SK-N-MC (cell line): ENCODE measurements at places on chromosomes 2 and 18.

GRCh38 chr2:2266699-2267449, 64.2 kb downstream of the MYT1L start:
- no peak for DNase-seq

DNA sequence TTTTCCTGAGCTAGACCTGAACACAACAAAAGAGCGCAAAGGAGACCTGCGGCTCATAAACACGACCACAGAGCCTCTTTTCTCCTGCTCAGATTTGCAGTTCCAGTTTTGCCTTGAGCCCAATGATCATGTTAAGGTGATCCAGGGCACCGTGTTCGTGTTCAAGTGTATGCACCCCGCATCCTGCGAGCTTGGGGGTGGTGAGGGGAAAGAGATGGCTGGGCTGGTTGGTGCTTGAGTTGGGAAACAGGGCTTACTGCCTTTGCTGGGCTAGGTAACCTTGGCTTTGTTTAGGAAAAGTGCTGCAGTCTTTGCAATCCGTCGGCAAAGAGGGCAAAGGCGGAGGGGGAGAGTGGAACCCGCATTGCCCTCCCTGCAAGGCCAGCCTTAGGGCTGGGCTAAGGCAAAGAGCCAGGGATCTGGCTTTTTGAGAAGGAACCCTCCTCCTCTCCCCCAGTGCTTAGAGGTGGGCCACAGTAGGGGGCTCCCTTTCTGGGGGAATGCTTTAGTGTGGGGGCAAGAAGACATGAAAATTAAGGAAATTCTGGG, 1.3 kb downstream of the HOXD10 start:
- DNase-seq, result no peak

- DNase-seq, result no peak
Observed at GRCh38 chr2:57809230-57809629, 237.4 kb upstream of the VRK2 start.

DNA sequence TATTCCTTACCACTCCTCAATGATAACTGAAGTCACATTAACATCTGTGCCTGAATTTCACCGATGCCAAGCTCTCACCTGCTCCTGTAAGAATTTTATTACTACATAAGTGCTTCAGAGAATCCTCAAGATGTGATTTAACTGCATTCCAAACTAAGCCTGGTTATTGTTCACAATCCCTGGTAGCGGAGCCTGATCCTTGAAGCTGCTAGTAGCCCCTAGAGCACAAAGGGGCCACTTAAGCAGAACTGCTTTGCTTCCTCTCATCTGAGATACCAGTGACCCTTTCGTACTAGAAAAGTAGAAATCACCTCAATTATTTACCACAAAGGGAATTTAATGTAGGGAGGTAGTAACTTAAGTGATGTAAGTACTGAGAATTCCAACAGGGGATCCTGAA, 529.6 kb downstream of the CPS1 start:
- DNase-seq, result no peak

- DNase-seq, result peak; percentile 42
Observed at GRCh38 chr2:85741833-85742455, 11.8 kb upstream of the ATOH8 start.

GRCh38 chr2:71778514-71778913, 325.2 kb downstream of the DYSF start:
- no peak for DNase-seq

DNA sequence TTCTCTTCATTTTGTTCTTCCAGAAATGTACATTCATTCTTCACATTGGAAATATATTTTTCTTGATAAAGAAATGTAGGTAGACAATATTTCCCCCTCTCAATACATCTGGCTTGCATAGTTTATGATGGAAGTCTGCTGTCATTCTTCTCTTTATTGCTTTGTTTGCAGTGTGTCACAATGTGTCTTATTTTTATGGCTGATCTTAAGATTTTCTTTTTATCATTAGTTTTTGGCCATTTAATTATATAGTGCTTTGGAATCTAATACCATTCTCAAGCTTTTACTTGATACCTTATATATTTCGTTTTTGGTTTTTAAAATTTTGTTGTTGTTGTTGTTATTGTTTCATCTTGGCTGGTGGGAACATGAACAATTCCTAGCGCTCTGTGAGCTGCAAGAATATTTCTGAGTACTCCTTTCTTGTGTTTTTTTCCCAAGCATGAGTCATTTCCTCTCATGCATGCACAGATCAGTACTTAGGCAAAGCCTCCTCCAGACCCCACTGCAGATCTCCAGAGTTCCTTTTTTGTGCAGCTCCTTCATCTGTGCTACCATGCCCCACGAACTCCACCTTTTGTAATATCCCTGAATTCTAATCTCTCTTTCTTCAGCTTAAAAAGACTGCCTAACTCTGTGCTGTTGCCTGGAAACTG, 13.7 kb upstream of the MMADHC start:
- DNase-seq, result no peak

DNA sequence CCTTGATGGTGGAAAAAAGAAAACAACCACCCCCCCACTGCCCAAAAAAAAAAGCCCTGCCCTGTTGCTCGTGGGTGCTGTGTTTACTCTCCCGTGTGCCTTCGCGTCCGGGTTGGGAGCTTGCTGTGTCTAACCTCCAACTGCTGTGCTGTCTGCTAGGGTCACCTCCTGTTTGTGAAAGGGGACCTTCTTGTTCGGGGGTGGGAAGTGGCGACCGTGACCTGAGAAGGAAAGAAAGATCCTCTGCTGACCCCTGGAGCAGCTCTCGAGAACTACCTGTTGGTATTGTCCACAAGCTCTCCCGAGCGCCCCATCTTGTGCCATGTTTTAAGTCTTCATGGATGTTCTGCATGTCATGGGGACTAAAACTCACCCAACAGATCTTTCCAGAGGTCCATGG, 28.0 kb downstream of the MAL start:
- DNase-seq, result no peak

- DNase-seq, result peak; percentile 70
Observed at GRCh38 chr2:225025917-225026571, 16.2 kb downstream of the DOCK10 start.

GRCh38 chr18:11310476-11311086, 161.2 kb upstream of the PIEZO2 start:
- no peak for DNase-seq

DNA sequence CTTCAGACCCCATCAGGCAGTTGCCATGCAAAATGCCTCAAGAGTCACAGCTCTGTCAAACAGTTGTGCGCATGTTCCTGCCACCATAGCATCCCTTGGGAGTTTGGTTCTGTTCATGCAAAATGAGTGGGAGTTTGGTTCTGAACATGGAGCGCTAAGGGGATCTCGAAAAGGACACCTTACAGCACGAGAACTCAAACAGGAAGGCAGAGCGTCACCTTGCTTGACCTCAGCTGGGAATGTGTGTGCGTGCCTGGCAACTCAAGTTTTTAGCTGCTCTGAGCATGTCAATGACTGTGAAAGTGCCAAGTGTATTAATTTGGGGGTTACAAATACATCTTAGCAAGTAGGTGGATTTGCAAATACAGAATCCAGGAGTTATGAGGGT, 16.6 kb downstream of the MALL start:
- DNase-seq, result no peak

- DNase-seq, result no peak
Observed at GRCh38 chr2:211344289-211344688, 787.9 kb downstream of the CPS1 start.

- DNase-seq, result no peak
Observed at GRCh38 chr18:26556573-26556972, 8.2 kb upstream of the KCTD1 start.

- no peak for DNase-seq
Observed at GRCh38 chr2:218060118-218060517, 8.9 kb upstream of the RUFY4 start.

DNA sequence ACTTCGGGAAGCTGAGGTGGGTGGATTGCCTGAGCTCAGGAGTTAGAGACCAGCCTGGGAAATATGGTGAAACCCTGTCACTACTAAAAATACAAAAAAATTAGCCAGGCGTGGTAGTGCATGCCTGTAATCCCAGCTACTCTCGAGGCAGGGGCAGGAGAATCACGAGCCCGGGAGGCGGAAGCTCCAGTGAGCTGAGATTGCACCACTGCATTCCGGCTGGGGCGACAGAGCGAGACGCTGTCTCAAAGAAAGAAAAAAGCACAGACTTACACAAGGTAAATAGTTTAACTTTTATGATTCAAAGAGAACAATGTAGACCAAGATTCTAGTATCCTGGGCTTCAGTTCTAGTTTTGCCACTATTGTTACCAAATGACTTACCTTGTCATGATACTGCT, 37.4 kb downstream of the NCKAP1 start:
- DNase-seq, result no peak

- DNase-seq, result no peak
Observed at GRCh38 chr2:171482877-171483276, 39.4 kb upstream of the CYBRD1 start.

DNA sequence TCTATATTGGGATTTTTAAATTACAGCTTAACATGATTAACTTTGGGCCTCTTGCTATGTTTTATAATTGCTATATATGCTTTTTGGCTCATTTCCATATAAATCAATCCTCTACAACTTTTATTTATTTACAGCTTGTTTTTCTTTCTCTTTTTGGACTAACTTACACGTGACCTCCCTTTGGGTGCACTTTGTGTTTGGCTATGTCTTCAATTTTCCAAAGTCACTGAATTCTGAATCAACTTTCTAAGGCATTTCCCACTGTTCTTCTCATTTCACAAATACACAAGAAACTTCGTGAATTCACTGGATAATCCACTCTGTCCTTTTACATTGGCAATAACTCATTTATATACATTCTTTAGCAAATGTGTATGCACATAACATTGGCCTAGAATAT, 5.4 kb upstream of the CPS1 start:
- DNase-seq, result no peak

GRCh38 chr2:39401319-39401718, 35.8 kb downstream of the MAP4K3 start:
- DNase-seq, result no peak

DNA sequence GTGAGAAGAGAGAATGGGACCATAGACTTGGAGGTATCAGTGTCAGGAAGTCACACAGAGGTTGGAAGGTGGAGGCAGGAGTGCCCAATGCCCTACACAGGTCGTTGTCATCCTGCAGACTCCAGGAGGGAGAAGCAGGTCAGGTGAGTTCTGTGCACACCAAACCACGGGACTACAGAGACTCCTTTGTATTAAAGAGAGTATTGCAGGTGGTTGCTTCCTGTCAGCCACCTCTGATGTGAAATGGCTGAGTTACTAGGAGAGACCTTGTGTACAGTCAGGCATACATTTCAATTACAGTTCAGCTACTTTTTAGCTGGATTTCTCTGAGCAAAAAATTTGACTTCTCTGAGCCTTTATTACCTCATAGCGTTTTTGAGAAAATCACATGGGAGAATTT, 51.6 kb downstream of the SPP2 start:
- DNase-seq, result no peak

DNA sequence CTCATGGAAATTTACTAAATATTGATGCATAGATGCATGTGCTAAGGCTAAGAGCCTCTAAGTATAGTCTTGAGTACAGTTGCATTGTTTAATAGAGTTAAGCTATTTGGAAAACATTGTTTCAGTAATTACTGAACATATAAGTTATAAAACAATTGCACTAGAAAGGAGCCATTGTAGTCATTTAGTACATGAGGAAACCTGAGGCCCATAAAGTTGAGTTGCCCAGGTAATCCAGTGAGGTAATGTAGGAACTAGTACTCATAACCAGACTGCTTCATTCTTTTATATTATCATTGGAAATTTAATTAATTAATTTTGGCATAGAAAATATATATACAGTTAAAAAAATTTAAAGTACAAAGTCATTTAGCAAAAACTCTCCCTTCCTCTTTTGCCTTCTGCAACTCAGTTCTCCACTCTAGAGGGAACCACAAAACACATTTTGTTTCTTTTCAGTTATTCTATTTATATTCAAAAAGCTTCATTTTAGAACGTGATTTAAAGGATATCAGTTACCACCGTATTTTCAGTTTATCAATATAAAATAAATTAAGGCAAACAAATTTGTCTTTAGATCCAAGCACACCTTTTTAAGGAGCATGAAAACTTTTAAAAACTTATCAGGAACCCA, 27.8 kb upstream of the TBR1 start:
- no peak for DNase-seq

DNA sequence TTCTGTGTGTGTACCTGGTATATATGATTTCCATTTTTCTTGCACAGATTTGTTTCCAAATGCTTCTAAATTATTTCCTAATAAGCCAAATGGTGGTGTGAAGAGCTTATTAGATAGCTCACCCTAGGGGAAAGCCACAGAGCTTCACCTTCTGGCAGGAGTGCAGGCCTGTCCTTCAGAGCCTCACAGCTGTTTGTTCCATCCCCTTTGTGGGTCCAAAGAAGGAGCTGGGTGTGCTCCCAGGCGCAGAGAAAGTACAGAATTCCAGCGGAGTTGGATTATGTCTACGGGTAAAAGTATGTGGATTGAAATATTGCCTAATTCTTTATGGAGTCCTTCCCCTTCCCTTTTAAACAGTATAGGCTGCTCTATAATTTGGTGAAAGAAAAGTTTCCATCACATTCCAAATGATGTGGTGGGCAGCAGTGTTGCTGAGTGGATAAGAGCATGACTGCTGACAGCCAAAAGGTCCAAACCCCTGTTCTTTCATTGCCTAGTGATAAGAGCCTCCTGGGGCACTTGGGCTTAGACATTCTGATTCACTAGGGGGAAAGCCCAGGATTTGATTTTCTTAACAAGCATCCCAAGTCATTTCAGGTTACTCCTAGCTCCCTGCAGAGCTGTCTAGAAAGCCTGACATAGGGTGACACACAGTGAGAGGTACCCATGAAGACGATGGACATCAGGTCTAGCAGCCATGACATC, 86.6 kb downstream of the WDSUB1 start:
- no peak for DNase-seq
